Naive B cell (primary cell): ENCODE measurements at places on chromosomes 6 and 20.

GRCh38 chr6:146781836-146782235 lies 183.1 kb downstream of the ADGB start:
- DNase-seq = no peak

- no peak for DNase-seq
Measured at GRCh38 chr6:37831457-37831856, 11.9 kb downstream of the ZFAND3 start.

- DNase-seq = no peak
Measured at GRCh38 chr6:3627956-3628835, 123.3 kb downstream of the PXDC1 start.

- no peak for DNase-seq
Measured at GRCh38 chr6:159212525-159213280, 43.5 kb downstream of the FNDC1 start.

DNA sequence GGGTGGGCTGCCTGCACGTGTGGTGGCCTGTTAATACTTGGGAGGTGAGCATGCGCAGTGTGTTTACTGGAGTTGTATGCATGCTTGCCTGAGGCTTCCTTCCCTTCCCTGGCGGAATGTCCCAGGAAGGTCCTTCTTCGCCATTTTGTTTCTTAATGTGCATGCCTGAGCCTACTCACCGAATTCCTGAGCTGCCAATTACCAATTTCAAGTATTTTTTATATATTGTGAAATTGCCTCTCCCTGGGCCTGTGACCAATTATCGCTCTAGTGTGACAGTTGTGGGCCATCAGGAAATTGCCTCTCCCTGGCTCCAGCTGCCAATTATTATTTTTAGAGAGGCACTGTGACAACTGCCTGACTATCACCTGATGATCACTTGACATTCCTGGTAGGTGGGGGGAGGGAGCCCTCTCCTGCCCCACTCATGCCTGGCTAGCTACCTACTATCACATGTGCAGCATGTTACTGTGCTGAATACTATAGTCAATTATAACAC lies 70.0 kb downstream of the FAM50B start:
- DNase-seq = no peak

DNA sequence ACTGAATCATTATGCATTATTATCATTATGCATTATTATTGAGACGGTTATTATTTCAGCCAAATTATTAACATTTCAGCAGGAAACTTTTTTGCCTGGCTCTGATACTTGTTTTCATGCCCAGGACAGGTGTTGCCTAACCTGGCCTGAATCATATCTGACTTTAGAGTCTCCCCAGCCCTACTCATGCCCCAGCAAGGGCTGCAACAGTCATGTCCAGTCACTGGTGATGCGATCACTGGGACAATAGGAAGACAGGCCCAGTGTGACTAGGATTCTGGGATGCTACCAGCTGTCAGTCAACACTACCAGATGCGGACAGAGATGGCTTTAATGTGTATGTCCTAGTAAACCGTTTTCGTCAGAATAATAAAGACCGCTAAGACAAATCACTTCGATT lies 285.0 kb downstream of the KHDC1L start:
- no peak for DNase-seq

- DNase-seq = no peak
Measured at GRCh38 chr6:9346923-9347322, 911.6 kb upstream of the SLC35B3 start.

DNA sequence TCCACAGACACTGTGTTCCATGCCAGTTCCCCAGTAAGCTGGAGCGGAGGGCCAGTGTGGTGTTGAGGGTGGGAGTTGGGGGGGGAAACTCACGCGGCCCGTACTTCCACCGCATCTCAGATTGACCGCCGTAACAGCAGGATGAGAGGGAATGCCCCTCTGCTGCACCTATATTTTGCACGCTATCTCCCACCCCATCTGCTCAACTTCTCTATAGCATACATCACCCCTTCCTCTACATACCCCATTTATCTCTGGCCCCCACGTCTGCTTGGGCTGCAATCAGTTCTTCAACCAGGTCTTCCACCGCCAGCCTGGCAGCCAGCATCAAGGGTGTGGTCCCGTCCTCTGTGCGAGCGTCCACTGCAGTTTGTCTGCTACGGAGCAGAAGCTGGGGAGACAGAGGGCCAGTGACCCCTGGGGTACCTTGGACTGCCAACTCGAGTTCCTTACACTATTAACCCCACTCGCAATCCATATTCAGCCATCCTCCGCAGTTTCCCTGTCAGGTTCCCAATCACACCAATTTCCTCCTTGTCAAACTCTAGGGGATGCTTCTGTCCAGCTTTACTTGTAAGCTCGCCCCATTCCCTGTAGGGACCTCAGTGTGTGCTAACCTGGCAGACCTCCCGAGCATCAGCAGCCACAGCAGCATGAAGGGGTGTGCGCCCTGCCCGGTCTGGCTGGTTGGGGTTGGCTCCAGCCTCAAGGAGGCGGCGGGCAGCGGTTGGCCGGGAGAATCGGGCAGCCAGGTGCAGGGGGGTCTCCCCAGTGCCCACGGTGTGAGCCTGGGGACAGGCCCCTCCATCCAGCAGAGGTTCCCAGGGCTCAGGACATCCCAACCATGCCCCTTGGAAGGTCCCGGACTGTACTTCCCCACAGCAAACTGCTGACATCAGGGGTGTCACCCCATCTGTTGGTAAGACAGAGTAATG lies 4.5 kb upstream of the GPSM3 start:
- DNase-seq = peak; percentile 23

- no peak for DNase-seq
Measured at GRCh38 chr6:126067073-126067472, 80.7 kb downstream of the TRMT11 start.

- DNase-seq = no peak
Measured at GRCh38 chr6:85432554-85432953, 17.3 kb upstream of the NT5E start.

DNA sequence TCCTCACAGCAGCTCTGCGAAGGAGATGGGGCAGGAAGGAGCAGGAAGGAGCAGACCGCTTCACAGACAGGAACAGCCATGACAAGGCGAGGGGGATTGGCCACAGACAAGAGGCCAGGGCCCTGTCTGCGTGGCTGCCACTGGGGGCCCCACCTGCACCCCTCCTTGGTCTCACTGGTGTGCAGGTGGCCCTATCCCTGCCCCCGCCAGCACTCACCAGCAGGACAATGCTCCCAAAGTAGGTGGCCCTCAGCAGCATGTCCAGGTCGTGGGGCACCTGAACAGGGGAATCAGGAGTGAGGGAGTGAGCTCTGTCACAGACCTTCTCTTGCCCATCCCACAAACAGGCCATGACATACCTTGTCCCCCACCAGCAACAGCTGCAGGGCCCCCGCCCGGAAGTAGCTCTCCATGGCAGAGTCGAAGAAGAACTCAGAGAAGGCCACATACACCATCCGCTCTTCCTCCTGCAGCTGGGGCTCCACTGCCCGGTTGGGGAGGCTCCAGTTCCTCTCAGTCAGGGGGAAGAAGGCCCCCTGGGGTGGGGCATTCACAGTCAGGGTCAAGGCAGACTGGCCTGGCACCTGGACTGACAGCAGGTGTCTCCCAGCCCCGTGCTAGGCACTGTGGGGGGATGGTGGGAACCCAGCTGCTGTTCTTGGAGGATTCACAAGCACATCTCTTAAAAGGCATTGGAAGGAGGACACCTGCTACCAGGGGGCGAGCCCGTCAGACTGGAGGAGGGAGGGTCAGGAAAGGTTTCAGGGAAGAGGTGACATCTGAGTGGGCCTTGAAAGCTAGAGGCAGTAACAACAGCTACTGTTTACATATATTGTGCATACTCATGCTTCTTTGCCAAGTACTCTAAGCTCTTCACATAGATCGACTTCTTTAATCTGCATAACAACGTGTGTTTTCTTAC lies 7.1 kb downstream of the PLTP start:
- no peak for DNase-seq

DNA sequence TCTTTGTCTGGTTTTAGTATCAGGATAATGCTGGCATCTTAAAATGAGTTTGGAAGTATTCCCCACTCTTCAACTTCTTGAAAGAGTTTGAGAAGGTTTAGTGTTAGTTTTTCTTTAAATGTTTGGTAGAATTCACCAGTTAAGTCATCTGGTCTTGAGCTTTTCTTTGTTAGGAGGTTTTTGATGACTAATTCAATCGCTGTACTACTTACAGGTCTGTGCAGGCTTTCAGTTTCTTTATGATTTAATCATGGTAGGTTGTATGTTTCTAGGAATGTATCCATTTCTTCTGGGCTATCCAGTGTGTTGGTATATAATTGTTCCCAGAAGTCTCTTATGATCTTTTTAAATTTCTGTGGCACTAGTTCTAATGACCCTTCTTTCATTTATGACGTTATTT lies 215.5 kb downstream of the LRFN2 start:
- no peak for DNase-seq

DNA sequence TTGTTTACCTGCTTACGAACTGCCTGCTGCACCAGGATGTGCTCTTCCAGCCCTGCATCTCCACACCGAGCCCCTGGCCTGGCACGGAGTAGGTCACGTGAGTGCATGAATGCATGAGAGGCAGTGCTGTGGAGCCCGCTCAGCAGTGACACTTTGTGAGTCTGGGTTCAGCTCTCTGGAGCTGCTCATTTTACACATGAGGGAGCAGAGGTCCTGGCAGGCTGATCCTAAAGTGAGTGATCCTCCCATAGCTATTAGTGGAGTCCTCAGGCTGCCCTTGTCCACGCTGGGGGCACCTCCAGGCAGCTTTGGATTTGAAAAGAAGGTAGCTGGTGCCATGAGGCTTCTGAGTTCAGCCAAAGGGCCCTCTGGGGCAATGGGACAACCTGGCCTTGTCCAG lies 64.2 kb downstream of the EDN3 start:
- DNase-seq = no peak

DNA sequence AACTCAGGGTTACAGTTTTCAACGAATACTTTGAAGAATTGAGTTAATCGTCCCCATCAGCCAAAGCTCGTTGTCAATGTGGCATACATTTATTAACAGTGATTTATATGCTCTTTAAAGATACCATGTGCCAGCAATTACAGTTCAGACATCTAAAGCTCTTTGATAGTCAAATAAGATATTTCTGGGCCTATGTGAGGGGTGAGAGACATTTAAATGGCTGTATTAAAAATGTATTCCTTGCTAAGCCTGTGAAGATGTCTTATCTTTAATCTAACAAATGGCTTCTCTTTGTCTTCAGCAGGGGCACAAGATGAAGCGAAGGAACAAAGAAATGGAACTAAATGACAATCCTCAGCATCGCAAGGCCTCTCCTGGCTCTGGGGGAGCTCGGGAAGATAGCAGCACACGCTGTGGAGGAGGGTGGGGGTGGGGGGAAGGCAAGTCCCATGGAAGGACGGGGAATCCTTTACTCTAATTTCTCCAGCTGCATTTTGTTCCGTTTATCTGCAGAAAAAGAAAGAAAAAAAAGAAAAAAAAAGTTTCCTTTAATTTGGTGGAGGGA lies 523.6 kb downstream of the KIF16B start:
- no peak for DNase-seq

DNA sequence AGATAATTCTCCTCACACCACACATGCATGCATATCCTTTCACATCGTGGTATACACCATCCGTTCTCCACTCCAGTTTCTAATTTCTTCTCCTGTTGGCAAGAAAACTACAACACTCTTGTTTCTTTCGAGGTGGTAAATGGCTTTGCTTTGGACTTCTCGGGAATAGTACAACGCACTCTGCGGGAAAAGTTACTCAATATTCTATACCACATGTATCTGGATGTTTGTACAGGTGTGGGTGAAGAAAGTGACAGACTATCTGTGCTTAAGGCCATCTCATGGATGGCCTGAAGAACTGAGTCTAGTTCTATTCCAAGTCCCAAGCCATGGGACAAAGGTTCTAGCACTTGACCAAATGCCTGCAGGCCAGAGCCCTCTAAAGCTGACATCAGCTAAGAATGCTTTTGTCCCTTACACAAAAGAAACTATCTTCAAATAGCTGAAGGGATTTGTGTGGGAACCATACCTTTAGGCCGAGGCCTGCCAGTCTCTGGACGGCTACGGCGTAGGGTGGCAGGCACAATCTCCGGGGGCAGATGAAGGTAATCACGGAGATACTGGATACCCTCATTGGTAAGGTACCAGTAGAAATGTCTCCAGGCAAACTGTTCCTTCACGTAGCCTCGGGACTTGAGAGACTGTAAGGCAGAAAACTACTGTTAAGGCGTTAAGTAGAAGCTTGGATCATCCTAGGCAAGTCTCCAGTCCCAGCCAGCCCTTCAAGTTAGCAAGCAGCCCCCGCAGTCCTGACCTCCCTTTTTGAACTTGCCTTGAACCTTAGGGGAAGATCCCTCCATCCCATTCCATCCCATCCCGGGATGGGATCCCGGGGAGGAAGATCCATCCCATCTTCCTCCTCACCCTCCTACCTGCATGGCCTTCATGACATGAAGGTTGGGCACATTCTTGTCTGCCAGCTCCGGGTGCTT lies 1.4 kb downstream of the RPS10 start:
- no peak for DNase-seq

DNA sequence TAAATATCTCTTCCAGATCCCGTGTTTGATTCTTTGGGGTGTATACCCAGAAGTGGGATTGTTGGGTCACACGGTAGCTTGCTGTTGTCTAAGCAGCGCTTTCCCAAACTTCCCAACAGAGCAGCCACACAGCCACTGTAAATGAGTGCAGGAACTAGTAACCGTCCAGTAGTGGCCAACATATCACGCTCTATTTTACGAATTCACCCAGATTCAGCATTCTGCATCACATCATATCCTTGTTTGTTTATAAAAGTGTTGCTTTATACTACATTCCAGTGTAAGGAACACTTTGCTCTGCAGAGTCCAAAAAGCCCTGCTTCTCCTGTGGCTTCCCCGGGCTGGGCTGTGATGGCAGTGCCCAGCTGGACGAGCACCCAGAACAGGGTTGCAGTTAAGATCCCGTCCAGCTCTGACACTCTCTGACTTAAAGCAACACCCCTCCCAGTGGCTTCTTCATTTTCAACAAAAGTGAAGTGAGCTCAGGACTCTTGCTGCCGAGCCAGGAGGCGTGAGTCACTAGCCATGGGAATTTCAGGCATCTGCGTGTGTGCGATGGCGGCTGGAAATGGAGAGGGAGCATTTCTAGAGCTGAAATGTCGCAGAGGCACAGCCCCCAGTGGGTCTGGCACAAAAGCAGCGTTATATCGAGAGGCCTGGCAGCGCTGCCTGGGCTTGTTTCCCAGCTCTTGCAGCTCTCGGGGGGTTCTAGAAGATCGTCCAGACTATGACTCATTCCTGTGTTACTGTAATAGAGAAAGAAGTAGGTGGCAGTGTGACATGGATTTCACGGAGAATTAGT lies 216.3 kb upstream of the ECI2 start:
- DNase-seq = no peak

- DNase-seq = no peak
Measured at GRCh38 chr6:167499161-167499660, 174.3 kb downstream of the TTLL2 start.

DNA sequence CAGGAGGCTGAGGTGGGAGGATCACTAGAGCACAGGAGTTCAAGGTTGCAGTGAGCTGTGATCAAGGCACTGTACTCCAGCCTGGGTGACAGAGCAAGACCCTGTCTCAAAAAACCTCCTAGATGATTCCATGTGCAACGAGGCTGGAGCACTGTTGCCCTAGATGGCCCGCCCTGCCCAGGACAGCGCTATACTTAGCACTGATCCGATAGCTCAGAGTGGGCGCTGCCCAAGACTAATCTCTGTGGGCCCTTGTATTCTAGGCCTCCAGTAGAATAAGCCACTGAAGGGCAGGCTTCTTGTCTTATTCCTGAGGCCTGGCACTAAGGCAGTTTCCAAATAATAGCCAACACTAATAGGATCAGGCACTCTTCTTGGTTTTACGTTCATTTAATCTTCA lies 41.0 kb downstream of the STK35 start:
- DNase-seq = no peak
